Brain (organoid and tissue), 16 donors: ENCODE measurements at places on chromosomes 5 and 9. TPM values are rescaled to one million over a fixed set of nuclear protein-coding genes. Genes with fewer than 3 reads are reported as not detected.

LHX3 gene
- 1.6 TPM for polyA plus RNA-seq

ZNF883 gene
- 6.6 TPM for polyA plus RNA-seq

SLC34A1 gene
- not detected for polyA plus RNA-seq

GARIN3 gene
- not detected for polyA plus RNA-seq

PCDHB7 gene
- 1.3 TPM for polyA plus RNA-seq

LCN9 gene
- polyA plus RNA-seq, result not detected

APBB3 gene
- 19.4 TPM for polyA plus RNA-seq

SLC6A19 gene
- polyA plus RNA-seq, result not detected

FOXE1 gene
- 0.32 TPM for polyA plus RNA-seq

PAIP2 gene
- 136 TPM for polyA plus RNA-seq

EFCAB9 gene
- polyA plus RNA-seq, result not detected

FOXD4L4 gene
- polyA plus RNA-seq, result not detected

ZNF300 gene
- polyA plus RNA-seq, result 5.0 TPM

CAVIN4 gene
- 3.9 TPM for polyA plus RNA-seq

FABP6 gene
- 7.7 TPM for polyA plus RNA-seq

CFAP157 gene
- not detected for polyA plus RNA-seq

CCL27 gene
- 1.4 TPM for polyA plus RNA-seq

IFNA2 gene
- polyA plus RNA-seq, result not detected

STPG3 gene
- not detected for polyA plus RNA-seq

SPATA31D4 gene
- polyA plus RNA-seq, result not detected

LCN2 gene
- not detected for polyA plus RNA-seq

RNF183 gene
- 6.0 TPM for polyA plus RNA-seq

SPOCK1 gene
- 134 TPM for polyA plus RNA-seq

ACTBL2 gene
- polyA plus RNA-seq, result not detected

PCDHGA3 gene
- polyA plus RNA-seq, result 4.4 TPM

F2RL1 gene
- 0.42 TPM for polyA plus RNA-seq

SOX30 gene
- not detected for polyA plus RNA-seq

PCDHGB5 gene
- 4.0 TPM for polyA plus RNA-seq

MFAP3 gene
- polyA plus RNA-seq, result 14.9 TPM

HINT2 gene
- 172 TPM for polyA plus RNA-seq

ECPAS gene
- 29.4 TPM for polyA plus RNA-seq

CCIN gene
- not detected for polyA plus RNA-seq

IFNA13 gene
- not detected for polyA plus RNA-seq

PRR16 gene
- polyA plus RNA-seq, result 0.93 TPM

UGT3A2 gene
- polyA plus RNA-seq, result 0.22 TPM

CEP72 gene
- polyA plus RNA-seq, result 16.2 TPM

GRM6 gene
- not detected for polyA plus RNA-seq

PRDM9 gene
- not detected for polyA plus RNA-seq

GMCL2 gene
- not detected for polyA plus RNA-seq
